Urothelium cell line (cell line): ENCODE measurements at places on chromosomes 6 and 20.

- peak; percentile 48 for DNase-seq
Measured at GRCh38 chr6:33822575-33823395, 19.0 kb upstream of the MLN start.

DNA sequence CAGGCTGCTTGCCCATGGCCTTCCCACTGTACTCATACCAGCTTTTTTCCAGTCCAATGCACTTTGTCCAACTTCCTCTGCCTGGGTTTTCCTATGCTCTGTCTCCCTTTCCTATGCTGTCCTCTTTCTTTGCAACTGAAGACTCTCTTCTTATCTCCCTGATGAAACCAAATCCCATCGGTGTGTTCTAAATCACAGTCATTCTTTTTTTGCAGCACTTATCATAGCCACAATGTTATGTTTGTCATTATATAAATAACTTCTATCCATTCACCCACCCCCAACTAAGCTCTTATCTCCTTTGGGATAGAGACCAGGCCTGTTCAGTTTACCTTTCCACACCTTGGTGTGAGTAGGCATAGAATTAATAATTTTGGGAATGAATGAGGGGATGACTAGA is 121.0 kb downstream of the GPX5 start:
- DNase-seq = no peak

DNA sequence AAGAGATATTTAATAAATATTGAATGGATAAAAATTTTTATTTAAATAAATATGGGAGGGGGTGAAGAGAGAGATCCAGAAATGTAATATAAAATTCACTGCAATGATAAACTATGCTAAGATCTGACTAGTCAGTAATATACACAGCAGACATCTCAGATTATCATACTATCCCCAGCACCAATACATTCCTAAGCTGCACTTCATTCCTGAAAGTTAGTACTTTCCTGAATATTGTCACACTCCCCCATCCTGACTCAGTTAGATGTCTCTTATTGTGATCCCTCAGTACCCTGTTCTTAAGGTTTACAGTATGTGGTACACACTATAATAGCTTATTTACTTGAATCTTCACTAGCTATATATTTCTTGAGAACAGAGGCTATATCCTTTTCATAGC is 88.3 kb upstream of the KCNQ5 start:
- DNase-seq = no peak

GRCh38 chr6:162053084-162053483 is 674.5 kb downstream of the PRKN start:
- DNase-seq = no peak

- no peak for DNase-seq
Measured at GRCh38 chr6:143406673-143407072, 43.8 kb downstream of the ADAT2 start.

DNA sequence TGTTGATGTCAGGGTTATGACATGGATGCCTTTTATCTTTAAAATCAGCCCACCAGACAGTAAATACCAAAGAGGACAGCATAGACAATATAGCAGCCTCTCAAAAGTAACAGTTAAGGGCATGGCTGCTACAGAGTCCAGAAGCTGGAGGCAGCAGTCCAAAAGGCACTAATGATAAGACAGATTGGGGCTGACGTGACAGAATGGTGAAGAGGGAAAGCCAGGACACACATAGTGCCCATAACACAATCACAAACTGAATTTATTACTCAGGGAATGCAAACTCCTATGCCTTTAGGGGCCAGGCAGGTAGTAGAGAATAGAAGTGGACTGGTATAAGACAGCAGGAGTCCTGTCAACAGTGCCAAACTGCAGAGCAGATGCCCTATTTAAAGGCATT is 40.7 kb downstream of the TP53INP2 start:
- DNase-seq = no peak

DNA sequence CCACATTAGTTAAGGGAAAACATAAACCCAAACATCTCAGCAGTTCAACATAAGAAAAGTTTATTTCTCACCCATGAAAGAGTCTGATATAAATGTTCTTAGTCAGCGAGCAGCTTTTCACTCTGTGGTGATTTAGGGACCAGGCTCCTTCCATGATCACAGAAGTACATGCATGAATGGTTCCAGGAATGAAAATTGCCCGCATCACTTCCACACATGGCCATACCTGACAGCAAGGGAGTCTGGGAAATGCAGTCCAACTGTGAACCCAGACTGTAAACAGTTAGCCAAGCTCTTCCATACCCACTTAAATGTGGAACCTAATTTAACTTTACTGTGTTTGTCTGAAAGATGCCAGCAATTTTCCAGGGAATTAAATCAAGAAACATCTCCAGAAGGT is 353.9 kb downstream of the HACE1 start:
- no peak for DNase-seq
